Breast epithelium (tissue), 4 donors: ENCODE measurements at places on chromosomes 2 and 18. TPM values are rescaled to one million over a fixed set of nuclear protein-coding genes. Genes with fewer than 3 reads are reported as not detected.

WIPF1 gene
- total RNA-seq, result 24.9 TPM

DNA sequence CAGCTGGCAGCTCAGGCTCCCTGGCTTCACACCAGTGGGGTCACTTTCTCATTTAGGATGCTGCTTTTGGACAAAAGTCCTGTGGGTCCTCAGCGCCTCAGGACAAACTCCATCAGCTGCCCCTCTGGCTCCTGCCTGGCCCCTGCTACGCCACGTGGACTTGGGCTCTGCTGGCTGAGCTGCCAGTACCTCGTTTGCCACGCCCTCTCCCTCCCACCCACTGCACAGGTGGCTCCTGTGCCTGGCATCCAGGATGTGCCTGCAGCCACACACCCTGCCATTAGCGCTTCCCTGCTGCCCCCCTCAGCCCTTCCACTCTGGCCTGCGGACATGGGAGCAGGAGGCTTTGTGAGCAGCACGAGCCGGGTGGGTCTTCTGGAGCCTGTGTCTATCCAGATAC, 118.9 kb downstream of the ZNF236 start:
- H3K4me3 ChIP-seq, result no peak overlapping the region
- H3K27me3 ChIP-seq, result no peaks in the 10 kb centered on the region
- no peaks in the 10 kb centered on the region for H3K4me1 ChIP-seq

GRCh38 chr2:207662203-207662602, 37.0 kb upstream of the METTL21A start:
- no peaks in the 10 kb centered on the region for H3K36me3 ChIP-seq
- H3K27ac ChIP-seq, result no peak overlapping the region
- no peaks in the 10 kb centered on the region for H3K4me1 ChIP-seq
- DNase-seq, result no peak

NAT8 gene
- not detected for total RNA-seq
